ENCODE measurements at places on chromosomes 2 and 18.

DNA sequence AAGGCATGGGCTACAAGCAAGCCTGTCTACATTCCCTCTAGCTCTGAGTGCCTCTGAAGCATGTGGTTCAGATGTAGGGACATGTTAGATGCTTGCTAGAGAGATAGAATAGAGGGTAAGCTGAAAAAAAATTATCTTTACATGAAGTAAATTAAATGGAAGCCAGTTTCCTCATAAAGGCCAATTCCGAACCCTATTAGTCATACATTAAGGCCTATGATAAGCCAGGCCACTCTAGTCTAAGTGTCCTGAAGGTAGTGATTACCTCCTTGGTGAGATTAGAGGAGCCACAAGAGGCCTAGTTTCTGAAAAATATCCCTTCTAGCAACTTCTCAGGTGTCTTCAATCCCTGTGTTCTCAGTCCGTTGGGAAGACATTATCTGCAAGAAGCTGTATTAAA, 72.4 kb upstream of the NPAS2 start:
- peak; percentile 48 for DNase-seq

DNA sequence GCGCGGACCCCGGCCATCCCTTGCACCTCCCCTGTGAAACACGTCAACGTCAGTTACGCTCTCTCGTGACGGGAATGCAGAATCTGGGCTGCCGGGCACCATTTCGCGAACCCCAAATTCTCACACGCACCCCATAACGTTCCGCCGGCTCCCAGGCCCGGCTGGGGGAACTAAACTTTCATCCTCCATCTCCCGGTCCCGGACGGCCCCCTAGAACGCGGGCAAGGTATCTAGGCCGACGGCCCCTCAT, 544 bp downstream of the DNAJC27 start:
- DNase-seq, result no peak

DNA sequence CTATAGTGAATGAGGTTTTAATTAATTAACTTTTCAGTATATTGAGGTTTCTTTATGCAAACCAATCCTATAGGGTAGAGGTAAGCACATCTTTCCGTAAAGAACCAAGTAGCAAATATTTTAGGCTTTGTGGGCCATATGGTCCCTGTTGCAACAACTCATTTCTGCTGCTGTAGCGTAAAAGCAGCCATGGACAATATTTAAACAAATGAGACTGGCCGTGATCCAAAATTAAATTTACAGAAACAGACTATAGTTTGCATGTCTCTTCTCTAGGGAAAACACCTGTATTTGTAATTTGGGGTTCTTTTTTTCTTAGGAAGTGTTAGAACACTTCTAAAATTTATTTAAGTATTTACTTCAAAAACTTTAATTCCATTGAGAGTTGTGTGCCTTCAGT, 104.3 kb downstream of the KYNU start:
- DNase-seq, result no peak

GRCh38 chr2:185628985-185629384, 109.6 kb upstream of the FSIP2 start:
- peak; percentile 1 for DNase-seq

DNA sequence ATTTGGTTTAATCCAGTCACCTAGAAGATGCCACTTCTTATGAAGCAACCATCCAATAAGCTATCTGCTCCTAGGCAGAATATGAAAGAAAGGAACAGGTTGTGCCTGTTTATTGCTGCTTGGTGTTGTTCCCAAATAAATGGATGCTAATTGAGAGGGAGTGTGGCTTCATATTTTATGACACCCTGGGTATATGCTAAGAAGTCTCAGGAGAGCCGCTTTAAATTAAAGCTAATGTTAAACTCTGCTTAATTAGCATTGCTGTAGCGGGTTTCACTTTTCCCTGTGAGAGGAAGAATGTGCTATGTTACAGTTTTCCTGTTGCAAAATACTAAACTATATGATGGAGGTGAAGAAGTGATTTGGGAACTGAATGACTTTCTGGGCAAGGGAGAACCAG, 48.7 kb upstream of the TANK start:
- no peak for DNase-seq

DNA sequence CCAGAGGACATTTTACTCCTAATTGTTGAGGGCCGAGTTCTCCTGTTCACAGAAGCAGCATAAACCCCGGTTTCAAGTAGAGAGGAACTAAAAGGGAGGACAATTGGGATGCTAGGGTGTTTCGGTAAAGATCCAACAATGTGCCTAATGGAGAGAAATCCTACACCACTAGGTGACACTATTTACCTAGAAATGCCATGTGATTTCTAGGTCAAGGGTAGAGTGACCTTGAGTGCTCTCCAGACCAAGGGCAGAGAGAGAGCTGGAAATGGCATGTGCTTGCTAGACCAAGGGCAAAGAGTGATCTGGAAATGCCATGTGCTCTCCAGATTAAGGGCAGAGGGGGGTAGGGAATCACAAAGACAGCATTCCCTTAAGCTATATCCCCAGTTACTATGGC, 472.0 kb downstream of the DCDC2C start:
- no peak for DNase-seq

DNA sequence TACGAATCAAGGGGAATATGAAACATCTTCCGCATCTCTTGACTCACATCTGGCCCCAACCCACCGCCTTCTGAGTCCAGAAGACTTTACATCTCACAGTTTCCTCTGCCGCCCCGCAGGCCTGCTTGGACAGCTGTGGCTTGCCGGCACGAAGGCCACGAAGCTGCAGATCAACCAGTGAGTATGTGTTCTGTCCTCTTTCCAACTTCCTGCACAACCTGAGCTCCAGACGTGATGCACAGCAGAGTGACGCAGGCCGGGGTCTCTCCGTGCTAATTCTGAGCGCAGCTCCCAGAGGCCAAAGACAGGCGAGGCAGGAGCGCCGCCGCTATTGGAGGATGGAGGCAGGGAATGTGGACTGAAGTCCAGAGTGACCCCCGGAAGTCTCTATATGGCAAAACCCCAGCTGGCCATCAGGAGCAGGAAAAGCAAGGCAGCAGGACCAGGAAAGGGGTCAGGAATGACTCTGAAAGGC, 93.5 kb downstream of the ZCCHC2 start:
- DNase-seq, result peak; percentile 22

GRCh38 chr2:156189584-156189983, 142.9 kb downstream of the NR4A2 start:
- no peak for DNase-seq

- peak; percentile 20 for DNase-seq
Measured at GRCh38 chr2:98634406-98635092, 26.2 kb downstream of the UNC50 start.

DNA sequence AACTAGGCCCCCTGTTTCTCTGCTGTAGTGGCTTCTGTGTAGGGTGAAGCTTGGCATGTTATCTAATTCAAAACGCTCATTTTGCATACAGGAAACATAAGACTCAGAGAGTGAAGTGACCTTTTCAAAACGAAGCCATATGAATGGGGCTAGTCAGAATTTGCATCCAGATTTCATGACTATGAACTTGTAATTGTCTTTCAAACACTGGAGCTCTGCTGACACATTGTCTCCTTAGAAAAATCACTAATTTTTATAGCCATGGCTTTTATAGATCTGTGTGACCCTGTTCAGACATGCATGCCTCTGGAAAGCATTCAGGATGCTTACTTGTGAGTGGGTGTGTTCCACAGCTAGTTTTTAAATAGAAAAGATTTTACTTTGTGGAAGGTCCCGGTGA, 444.3 kb upstream of the GCFC2 start:
- no peak for DNase-seq

DNA sequence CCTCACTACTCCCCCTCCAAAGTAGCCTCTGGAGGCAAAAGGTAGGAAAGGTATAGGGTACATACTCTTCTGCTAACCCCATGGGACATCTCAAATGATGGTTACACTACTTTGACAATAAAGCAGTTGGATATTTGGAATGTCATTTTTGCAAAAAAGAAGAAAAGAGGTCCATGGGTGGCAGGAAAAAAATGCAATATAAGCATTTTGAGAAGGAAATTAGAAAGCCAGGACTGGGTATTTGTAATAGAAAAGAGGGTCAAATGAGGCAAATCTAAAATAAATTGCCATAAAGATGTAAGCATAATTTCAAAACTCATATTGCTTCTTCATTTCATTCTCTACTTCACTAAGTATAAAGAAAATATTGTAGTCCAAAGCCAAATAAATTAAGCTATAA, 280.2 kb downstream of the NOL4 start:
- DNase-seq, result no peak

DNA sequence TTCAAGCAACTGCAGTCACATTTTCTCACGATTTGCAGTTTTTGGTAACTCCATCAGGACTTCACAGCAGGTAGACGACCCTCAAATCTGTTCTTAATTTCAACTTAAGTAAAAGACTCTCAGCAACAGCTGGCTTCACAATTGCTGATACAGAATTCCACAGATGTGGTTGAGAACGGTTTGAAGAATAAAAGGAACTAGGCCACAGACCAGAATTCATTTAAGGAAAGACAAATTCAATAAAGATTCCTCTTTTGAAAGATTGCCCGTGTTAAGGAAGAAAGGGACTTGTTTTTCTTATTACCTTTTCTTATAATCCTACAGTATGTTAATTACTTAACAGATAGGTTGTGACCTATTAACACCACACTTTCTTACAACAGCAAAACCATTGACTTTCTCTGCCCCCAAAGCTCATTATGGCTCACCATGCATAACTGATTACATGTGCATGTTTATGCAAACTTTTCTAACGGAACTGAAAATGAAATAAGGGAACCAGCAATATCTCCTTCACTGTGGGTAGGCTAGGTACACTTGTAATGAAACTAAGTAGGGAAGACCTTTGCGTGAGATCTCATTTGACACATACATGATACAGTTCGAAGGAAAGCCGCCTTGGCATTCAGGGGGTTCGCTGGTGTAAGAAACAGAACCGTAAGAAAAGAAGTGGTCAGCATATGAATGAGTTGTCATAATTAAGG, 4.7 kb upstream of the ZNF516 start:
- no peak for DNase-seq

DNA sequence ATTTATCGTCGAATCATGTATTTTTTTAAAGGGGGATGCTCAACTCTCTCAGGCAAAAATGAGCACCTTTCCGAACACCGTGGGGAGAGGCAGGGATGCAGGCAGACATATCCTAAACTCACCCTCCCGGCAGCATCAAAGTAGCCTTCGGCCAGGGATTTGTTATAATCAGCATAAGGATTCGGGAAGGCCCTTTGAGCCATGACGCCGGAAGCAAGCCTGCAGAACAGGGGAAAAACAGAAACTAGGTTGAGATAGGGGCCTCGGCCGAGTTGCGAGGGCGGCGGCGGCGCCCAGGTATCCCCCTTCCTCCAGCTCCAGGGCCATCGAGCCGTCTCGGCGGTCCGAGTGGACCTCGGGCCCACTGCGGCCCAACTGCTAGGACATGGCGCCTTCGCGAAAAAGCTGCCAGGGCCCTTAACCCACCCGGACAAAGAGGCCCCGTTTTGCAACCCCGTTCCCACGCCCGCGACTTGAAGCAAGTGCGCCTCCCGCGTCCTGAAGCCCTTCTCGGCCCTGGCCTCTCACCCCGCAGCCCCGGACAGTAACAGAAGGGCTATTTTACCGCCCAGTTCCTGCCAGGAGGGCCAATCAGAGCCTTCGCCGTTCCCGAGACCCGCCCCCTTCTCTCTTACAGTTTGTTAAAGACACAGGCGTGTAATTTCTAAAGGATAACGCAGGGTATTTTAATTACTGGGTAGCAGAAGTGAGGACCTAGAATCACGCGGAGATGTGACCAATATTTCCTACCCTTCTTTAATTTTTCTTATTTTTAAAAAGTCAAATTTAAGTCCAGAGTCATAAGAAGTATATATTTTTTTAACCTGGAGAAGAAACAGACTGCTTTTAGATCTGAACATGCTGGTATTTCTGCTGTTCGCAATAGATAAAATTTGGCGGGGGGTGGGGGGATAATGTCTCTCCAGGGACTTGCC, at the start of gene LANCL1:
Gene LANCL1, minus strand, starts transcription at position 566 of the 935 bp plus-strand sequence. Its CDS starts 363 bp downstream, at position 203.
- DNase-seq, result peak; percentile 89

GRCh38 chr18:74784752-74785151, 187.1 kb downstream of the ZNF407 start:
- DNase-seq, result no peak

GRCh38 chr2:177679611-177680605, 287.3 kb downstream of the AGPS start:
- DNase-seq, result no peak

- DNase-seq, result no peak
Measured at GRCh38 chr2:235964787-235965390, 203.3 kb downstream of the GBX2 start.

- DNase-seq, result peak; percentile 77
Measured at GRCh38 chr2:177474998-177475397, 82.4 kb downstream of the AGPS start.

- DNase-seq, result peak; percentile 86
Measured at GRCh38 chr18:56869189-56869777, 218.1 kb downstream of the WDR7 start.
